ENCODE measurements at places on chromosomes 4 and X.

GRCh38 chrX:13836575-13836974 is 19.7 kb upstream of the GPM6B start:
- DNase-seq: no peak

GRCh38 chr4:150501983-150502382 is 80.0 kb upstream of the MAB21L2 start:
- DNase-seq: no peak

- DNase-seq: no peak
These were observed 192.7 kb downstream of the GASK1B start for GRCh38 chr4:157980158-157980557.

GRCh38 chr4:139721789-139722188 is 56.2 kb downstream of the MGST2 start:
- DNase-seq: no peak

- no peak for DNase-seq
These were observed 110.9 kb downstream of the FBXW7 start for GRCh38 chr4:152424977-152425376.

Measured in stimulated activated CD4-positive, alpha-beta T cell treated with anti-CD3 and anti-CD28 coated beads, TNF-alpha, amount 100 ng/mL, for 24 hours (primary cell).